WTC11 (cell line): ENCODE measurements at places on chromosomes 11 and 22. TPM values are rescaled to one million over a fixed set of nuclear protein-coding genes. Genes with fewer than 3 reads are reported as not detected.

MPZL3 gene
- total RNA-seq = 1.6 to 2.1 TPM (median 2.0 TPM) in 3 replicates

DNA sequence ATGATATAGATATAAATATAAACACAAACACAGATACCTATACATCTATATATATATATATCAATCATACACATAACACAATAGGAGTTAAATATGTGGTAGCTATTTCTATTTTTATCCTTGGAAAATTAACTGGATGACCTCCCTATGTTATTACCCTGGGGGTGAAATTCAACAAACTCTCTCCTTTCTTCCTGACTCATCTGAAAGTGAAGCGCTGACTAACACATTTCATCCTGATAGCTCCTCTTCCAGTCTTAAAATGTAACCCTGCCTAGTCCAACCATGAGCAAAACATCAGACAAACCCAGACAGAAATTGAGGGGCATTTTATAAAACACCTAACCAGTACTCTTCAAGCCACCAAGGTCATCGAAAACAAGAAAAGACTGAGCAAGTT lies 220.6 kb upstream of the ISX start:
- no peak overlapping the region for H3K4me3 ChIP-seq
- H3K4me1 ChIP-seq = peaks cover 55% of the 10 kb centered on the region
- peaks cover 28% of the 10 kb centered on the region for H3K36me3 ChIP-seq

OR4C5 gene
- not detected in 3 replicates for total RNA-seq

TBX1 gene
- total RNA-seq = 7.9 to 12.8 TPM (median 9.3 TPM) in 3 replicates

OR52E2 gene
- total RNA-seq = not detected in 3 replicates

- DNase-seq = no peak
- no peak overlapping the region for H3K27ac ChIP-seq
- H3K4me3 ChIP-seq = no peak overlapping the region
- no peaks in the 10 kb centered on the region for H3K27me3 ChIP-seq
- H3K4me1 ChIP-seq = peaks cover 48% of the 10 kb centered on the region
These were observed 8.4 kb downstream of the TMEM184B start for GRCh38 chr22:38264322-38264843.
